ENCODE measurements at places on chromosomes 2 and 18. TPM values are rescaled to one million over a fixed set of nuclear protein-coding genes. Genes with fewer than 3 reads are reported as not detected.

GRCh38 chr2:11270891-11271290 lies 73.5 kb downstream of the ROCK2 start:
- DNase-seq: no peak

CGREF1 gene
- total RNA-seq: 6.7 TPM

- no peak for DNase-seq
Measured at GRCh38 chr2:101737478-101738255, 40.2 kb downstream of the MAP4K4 start.

ONECUT2 gene
- 0.10 TPM for total RNA-seq

DNA sequence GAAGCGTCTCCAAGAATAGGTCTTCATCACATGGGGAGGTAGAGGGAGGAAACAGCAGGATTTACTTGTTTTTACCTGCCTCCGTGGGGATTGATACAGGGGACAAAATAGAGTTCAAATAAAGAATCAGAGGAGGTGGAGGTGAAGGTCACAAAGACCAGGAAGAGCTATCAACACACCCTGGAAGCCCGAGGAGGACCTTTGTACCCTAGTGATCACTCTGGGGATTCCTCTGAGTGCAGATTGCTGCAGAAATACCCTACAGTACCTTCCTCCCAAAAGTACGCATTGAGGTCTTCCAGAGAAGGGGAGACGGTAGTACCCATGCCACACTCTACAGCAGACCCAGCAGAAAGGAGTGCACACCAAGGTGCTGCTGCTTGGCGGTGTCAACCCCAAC lies 44.9 kb downstream of the OSR1 start:
- no peak for DNase-seq

UGT1A3 gene
- total RNA-seq: not detected

DNA sequence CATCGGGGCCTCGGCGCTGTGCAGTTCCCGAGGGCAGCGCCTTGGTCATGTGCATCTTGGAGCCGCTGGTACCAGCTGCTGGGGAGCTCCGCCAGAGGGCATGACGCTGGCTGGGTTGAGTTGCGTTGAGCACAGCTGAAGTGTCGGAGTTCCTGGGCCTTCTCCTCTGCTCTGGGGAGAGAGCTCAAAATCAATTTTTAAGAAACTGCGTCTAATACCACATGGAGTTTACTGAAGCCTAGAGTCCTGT lies 48.7 kb downstream of the GREB1 start:
- no peak for DNase-seq

DNA sequence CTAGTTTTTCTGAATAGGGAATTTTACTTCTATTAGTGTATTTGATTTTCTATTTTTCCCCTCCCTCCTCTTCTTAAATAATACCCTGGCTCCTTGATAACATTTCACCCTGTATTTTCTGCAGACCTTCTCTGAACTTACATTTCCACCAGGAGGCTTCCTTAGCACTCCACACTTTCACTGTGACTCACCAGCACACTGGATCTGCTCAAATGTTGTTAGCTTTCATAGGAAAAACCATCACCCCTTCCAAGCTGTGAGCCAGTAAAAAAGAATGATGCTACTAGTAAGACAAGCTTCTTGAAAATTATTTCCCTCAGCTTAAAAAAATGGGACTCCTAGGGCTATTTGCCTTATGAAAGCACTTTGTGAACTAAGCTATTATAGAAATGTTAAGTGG lies 16.1 kb downstream of the SUPT7L start:
- no peak for DNase-seq

- no peak for DNase-seq
Measured at GRCh38 chr2:233418052-233418760, 63.9 kb downstream of the DGKD start.

CIB4 gene
- total RNA-seq: not detected

DNA sequence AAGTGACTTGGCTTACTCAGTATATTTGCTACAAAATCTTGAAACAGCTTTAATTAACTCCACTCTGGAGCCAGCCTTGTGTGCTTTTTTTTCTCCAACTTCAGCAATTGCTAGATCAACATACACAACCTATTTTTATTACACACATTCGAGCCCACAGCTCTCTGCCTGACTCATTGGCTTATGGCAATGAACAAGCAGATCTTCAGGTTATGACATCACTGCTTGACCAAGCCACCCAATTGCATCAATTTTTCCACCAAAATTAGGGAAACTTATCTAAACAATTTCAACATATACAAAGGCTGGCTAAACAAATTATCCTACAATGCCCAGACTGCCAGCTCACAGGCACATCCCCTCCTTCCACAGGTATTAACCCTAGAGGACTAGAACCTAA lies 39.6 kb upstream of the PDK1 start:
- no peak for DNase-seq

- no peak for DNase-seq
Measured at GRCh38 chr2:227033471-227034148, 130.4 kb downstream of the COL4A4 start.

DNA sequence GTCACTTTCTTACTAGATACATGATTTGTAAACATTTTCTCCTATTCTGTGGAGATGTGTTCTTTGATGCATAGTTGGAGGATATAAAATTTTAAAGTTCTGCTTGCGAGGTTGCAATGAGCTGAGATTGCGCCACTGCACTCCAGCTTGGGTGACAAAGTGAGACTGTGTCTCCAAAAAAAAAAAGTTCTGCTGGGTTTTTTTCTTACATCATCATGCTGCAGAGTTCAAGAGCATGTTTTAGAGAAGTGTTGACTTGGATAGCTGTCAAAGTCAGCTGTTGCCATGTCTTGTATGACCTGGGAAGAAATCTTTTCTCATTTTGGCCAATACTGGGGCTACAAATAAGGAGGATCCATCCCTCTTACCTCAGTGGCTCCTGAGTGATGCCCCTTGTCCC lies 71.3 kb downstream of the UGGT1 start:
- no peak for DNase-seq

ALK gene
- total RNA-seq: 0.10 TPM

GRCh38 chr2:96530144-96530430 lies 6.5 kb upstream of the ARID5A start:
- no peak for DNase-seq
